ENCODE measurements at places on chromosomes 4 and X.

DNA sequence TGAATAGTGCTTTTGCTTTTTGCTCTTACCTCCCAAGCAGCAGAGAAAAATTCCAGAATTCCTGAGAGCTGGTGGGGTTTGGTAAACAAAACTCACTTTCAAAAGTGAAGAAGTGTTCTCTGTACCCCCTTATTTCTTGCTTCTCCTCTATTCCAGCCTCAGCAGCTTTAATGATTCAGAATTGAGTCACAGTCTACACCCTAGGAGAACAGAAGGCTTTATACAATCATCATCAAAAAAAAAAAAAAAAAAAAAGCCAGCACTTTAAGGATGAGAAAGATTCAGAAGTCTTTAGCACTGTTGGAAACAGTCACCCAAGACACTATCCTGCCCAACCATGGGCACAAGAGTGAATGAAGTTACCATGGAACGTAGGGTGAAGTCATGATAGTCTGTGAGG lies 1583.1 kb upstream of the PCDH10 start:
- DNase-seq: peak; percentile 55

DNA sequence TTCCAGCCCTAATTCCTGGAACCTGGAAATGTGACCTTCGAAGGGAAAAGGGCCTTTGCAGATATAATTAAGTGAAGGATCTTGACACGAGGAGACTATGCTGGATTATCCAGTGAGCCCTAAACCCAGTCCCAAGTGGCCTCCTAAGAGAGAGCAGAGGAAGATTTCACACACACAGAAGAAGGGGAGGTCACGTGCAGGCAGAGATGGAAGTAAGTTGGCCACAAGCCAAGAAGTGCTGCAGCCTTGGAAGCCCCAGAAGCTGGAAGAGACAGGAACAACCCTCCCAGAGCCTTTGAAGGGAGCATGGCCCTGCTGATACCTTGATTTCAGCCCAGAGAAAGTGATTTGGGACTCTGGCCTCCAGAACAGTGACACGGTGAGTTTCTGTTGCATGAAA lies 51.9 kb downstream of the EVC2 start:
- DNase-seq: no peak

DNA sequence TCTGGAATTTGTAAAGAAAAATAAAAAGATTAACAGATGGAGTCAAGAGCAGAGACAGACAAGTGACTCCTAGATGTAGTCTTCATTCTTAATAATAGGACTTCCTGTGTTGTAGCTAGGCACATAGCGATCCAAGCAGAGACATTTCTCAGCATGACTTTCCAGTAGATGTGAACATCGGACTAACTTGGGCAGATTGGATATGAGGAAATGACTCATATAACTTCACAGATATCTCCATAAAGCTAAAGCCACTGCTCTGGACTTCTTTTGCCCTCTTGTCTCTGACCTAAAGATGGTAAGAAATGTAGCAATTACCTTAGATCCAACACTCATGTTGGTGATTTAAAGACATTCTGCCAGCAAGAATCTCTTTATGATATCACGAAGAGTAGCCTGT lies 131.7 kb downstream of the EPHA5 start:
- DNase-seq: peak; percentile 7

GRCh38 chr4:99654361-99654761 lies 3.3 kb downstream of the C4orf54 start:
- no peak for DNase-seq

GRCh38 chr4:108588878-108589277 lies 31.5 kb upstream of the RPL34 start:
- DNase-seq: no peak

GRCh38 chr4:183611210-183611830 lies 47.7 kb downstream of the RWDD4 start:
- no peak for DNase-seq

- DNase-seq: no peak
These were observed 10.4 kb downstream of the PALLD start for GRCh38 chr4:168507178-168507815.

GRCh38 chr4:88143504-88143903 lies 14.9 kb downstream of the ABCG2 start:
- peak; percentile 96 for DNase-seq

DNA sequence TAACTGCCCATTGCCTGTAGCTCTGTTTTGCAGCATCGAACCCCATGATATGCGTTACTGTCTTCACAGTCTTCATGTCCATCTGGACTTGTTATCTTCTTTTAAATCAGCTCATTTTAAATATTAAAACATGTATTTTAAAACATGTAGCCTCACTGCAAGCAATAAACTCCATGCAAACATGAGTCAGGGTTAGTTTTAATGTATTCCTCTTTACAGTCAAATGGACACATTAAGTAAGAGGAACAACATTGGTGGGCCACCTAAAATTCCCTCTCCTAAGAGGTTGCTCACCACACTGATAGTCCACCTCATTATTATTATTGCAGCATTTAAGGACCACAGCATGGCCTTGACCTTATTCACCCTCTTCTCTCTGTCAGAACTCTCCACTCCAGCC lies 74.1 kb downstream of the CLCN5 start:
- DNase-seq: no peak

GRCh38 chrX:34657726-34658070 lies 613 bp upstream of the TMEM47 start:
- DNase-seq: no peak

DNA sequence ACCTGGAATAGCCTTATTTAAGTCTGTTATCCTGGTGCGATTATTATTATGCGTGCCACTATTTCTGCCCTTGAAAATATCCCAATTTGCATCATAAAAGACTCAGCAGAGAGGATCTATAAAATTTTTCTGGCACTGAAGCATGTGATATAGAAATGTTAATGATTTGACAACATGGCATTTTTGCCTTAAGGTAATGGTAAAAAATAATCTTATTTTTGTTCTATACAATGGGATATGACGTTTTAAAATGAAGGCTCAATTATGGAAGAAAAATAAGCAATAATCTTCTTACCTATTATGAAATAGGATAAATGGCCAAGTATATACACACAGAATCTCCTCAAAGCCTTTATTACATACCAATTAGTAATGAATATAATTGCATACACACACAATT lies 113.5 kb downstream of the PDGFC start:
- no peak for DNase-seq

DNA sequence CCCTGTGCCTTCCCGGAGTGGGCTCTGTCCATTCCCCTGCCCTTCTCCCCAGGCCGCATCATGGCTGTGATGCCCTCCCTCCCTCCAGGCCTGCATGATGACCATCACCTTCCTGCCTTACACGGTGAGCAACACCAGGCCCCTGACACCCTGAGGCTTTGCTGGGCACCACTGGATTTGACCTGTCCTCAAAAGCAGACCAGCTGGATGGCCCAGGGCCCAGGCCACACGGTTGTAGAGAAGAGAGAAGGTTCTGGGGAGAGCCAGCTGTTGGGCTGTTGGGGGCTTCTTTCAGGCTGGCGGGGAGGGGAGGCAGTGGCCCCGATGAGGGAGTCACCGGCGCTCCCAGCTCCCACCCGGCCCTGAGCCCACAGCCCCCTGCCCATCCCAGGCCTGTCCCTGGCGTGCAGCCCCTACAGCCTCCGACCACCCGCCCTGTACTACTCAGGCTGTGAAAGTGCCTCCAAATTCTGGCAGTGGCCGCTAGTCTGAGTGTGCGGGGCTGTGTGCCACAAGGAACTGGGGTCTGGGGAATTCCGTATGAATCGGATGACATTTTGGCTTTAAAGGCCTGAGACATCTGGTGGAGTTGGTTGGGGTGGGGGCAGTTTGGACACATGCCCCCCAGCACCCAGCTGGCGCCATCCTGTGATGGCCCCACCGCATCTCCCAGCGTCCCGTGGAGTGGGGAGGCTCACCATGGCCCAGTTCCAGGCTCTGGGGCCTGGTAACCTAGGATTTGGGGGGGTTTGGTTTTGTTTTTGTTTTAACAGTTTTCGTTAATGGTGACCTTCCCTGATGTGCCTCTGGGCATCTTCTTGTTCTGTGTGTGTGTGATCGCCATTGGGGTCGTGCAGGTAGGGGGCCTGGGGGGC lies 19.6 kb downstream of the TMEM175 start:
- no peak for DNase-seq

Data from foreskin keratinocyte (primary cell).